ENCODE measurements at places on chromosomes 5 and 9. TPM values are rescaled to one million over a fixed set of nuclear protein-coding genes. Genes with fewer than 3 reads are reported as not detected.

Gene RFESD
- total RNA-seq: 2.6 TPM

Gene LCN9
- total RNA-seq: not detected

Gene ZNF366
- total RNA-seq: 2.8 TPM

Gene ZBTB6
- 10.2 TPM for total RNA-seq

Gene PCDHGA12
- total RNA-seq: 15.4 TPM

Gene SLC6A3
- not detected for total RNA-seq

Gene IFNA21
- not detected for total RNA-seq

Gene GADD45G
- total RNA-seq: 85.6 TPM

Gene PCDHA8
- not detected for total RNA-seq

Gene GAPT
- 2.4 TPM for total RNA-seq

Gene HTR4
- total RNA-seq: not detected

Gene ADGRD2
- not detected for total RNA-seq

Gene BSPRY
- total RNA-seq: 0.16 TPM

Gene DMXL1
- 157 TPM for total RNA-seq

Gene MYO10
- total RNA-seq: 5.9 TPM

Gene KIAA0825
- total RNA-seq: 3.0 TPM

Gene FAM78A
- total RNA-seq: 2.7 TPM

Gene NRG2
- 5.0 TPM for total RNA-seq

Gene SLC4A9
- not detected for total RNA-seq

Gene EIF4E1B
- not detected for total RNA-seq

Gene GABRA1
- not detected for total RNA-seq

Gene HACD4
- 16.0 TPM for total RNA-seq

Gene NINJ1
- total RNA-seq: 72.1 TPM

Gene PHF24
- total RNA-seq: 0.81 TPM

Gene SLC6A19
- total RNA-seq: not detected

Gene PCDHGA8
- 6.8 TPM for total RNA-seq

Gene LHX6
- total RNA-seq: 7.7 TPM

Gene C9orf57
- not detected for total RNA-seq

Gene IL13
- total RNA-seq: not detected

Gene PFN3
- not detected for total RNA-seq

Gene STC2
- 111 TPM for total RNA-seq

Gene PDE6A
- not detected for total RNA-seq

Gene STXBP1
- total RNA-seq: 27.1 TPM

Gene RHOBTB3
- 84.9 TPM for total RNA-seq

Gene NEURL1B
- 34.9 TPM for total RNA-seq

Gene DEPDC1B
- total RNA-seq: not detected

Gene CYSRT1
- total RNA-seq: 5.8 TPM

Gene C9
- not detected for total RNA-seq

Gene CDX1
- total RNA-seq: not detected

Gene ELL2
- total RNA-seq: 117 TPM

Gene SLCO6A1
- total RNA-seq: not detected

Gene PTPA
- 83.0 TPM for total RNA-seq

Gene SOX30
- not detected for total RNA-seq

Gene HMCN2
- 21.1 TPM for total RNA-seq

Gene WDR38
- not detected for total RNA-seq

Gene IFT74
- total RNA-seq: 20.2 TPM

Gene DNAI1
- total RNA-seq: not detected

Gene EGFL7
- total RNA-seq: 81.0 TPM

Gene ABL1
- total RNA-seq: 147 TPM

Gene PRUNE2
- 930 TPM for total RNA-seq

Gene FOXI1
- total RNA-seq: not detected

Gene TTC23L
- 0.73 TPM for total RNA-seq

Gene LURAP1L
- total RNA-seq: 26.9 TPM

Gene MEF2C
- 31.4 TPM for total RNA-seq

Gene GRIA1
- total RNA-seq: 0.47 TPM

Gene SLC31A1
- 8.7 TPM for total RNA-seq

Gene TNFSF8
- 2.1 TPM for total RNA-seq

Gene ROPN1L
- not detected for total RNA-seq

Data from gastroesophageal sphincter (tissue), 4 donors.